ENCODE measurements at places on chromosomes 16 and 17.

DNA sequence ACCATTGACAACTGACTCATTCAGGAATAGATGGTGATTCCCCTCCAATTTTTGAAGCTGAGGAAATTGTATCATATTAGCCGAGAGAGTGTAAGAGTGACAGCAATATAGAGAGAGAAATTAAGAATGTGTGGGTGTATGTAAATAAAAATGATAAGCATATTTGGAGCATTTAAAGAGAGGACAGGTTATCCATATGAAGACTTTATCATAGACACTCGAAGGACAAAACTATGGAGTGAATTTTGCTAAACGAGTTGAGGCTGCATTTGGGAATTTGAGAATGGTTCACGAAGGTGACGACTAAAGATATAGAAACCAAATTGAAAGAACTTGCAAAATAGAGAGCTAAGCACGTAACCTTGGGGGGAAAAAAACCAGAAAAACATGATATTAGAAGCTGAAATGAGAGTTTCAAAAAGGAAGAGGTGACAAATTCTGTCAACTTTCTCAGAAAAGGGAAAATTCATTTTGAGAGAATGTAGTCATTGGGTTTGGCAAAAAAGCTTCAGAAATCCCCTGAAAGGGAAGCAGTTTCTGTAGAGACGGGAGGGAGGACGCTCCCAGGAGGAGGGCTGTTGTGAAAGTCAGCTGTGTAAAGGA is 129.7 kb downstream of the KCNJ2 start:
- DNase-seq = no peak

DNA sequence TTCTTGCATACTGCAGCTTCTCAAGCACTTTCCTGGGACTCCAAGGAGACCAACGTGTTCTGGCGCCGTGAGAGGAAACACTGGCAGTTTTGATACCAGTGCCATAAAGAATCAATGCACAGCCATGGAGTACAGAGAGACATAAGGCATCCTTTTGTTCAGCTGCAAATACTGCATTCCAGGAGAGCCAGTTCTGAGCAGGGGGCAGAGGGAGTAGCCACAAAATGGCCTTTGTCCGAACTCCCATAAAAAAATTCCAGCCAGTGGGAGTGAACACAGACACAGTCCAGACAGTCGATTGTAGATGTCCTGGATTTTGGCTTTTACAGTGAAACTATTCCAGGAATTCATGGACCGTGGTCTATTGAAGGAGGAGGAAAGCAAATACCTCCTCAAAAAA is 36.2 kb upstream of the TEKT3 start:
- DNase-seq = peak; percentile 94

DNA sequence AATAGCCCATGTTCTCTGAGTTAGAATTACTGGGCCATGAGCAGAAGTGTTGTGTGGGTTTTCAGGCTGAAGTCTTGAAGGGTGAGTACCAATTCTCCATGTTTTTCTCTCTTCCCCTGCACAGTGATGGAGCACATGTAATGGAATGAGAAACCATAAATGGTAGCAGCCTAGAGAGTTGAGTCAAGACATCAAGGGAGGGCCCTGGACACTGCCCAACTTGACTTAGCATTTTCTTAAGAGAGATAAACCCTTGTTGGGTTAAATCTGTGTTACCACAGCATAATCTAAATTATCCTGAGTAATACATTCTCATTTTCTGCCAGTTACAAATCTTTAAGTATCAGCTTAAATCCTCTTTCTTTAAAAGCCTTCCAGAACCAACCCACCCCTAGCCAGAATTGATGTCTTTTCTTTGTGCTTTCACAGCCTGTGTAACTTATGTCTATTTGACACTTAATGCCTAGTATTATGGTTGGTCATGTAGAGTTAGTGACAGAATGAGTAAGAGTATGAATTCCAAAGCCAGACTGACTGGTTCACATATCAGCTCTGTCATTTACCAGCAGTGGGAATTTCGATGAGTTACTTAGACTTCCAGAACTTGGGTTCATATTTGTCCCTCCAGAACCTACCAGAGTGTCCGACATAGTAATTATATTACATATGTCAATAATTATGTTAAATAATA is 27.0 kb upstream of the RGS9 start:
- peak; percentile 68 for DNase-seq

DNA sequence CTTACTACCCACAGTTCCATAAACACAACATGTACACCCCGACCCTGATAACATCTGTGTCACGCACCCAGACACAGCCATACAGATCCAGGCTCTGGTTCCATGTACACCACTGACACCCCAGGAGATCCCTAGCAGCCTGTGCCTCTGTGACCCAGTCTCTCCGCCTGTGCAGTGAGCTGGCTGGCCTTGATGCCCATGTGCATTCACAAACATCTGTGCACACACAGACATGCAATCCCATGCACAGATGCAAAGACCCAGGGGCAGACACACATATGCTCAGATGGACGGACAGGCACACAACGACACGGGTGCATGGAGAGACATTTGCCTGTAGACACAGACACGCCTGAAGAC is 4.1 kb downstream of the CCDC102A start:
- DNase-seq = no peak

DNA sequence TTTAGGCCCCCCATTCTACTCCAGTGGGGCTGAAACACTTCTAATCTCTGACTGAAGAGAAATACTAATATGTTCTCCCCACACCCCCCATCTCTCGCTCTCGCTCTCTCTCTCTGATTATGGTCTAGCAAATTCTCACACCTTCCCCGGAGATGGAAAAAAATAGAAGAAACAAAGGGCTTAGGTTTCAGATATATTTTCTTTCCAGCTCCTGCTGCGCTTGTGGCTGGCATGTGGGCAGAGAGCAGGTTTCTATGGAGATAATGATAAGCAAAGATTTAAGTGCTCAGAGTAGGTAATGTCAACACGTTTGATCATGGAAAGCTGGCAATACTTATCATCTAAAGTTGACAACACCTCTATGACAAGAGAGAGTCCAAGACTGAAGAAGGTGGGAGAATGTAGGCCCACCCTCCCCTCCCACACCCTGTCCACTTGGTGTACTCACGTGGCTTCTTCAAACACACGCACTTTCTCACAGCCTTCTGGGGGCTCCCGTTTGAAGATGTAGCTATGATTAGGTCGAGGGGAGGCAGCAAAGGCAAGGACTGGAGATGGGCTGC is 8.0 kb upstream of the SLC35B1 start:
- DNase-seq = no peak

DNA sequence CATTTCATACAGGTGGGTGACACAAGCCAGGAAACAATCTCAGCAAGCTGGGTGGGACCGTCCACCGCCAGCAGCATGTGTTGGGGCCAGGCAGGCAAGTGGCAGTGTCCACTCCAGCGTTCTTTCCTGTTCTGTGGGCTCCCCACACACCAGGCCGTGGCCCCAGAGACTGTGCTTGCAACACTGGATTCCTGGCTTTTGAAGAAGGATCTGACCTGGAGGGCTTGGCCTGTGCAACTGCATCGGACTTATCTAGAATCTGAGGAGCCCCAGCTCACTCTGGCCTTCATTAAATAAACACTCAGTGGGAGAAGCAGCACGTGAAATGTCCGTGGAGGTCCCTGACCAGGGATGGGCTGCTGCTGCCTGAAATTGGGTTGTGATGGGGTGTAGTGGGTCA is 3.2 kb downstream of the KSR1 start:
- DNase-seq = no peak

DNA sequence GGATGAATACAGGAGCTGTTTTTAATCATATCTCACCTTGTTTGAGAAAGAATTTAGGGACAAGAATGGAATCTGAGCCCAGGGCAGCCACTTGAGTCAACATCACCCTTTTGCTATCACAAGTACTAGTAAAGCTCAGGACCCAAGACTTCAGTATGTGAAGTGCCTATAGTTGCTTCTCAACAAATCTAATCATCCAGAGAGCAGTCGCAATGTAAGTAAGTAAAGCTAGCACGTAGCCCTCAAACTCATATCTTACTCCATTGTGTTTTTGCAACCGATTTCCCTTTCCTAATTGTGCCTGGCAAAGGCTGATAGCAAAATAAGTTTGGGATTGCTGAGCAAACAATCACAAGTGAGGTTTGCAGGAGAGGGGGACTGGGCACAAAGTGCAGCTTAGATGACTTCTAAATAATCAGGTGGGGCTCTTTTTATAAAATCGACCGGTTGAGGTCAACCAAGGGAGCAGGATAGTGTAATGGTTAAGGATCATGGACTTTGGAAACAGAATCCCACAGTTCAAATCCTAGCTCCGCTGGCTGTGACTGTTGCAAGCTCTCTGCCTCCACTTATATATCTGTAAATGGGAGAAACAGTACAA is 13.0 kb downstream of the TOB1 start:
- DNase-seq = no peak

GRCh38 chr16:87620201-87620495 is 17.8 kb downstream of the JPH3 start:
- no peak for DNase-seq

DNA sequence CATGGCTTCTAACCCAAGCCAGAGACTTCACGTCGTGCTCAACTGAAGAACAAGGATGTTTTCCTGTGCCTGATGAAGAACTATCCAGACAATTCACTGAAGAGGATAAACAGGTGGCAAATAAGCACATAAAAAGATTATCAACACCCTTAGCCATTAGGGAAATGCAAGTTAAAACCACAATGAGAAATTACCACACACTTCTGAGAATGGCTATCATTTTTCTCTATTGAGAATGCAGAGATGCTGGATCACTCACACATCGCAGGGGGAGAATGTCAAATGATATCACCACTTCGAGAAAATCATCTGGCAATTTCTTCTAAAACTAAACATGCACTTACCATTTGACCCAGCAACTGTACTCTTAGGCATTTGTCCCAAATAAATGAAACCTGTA is 162.8 kb downstream of the IRX3 start:
- DNase-seq = no peak

DNA sequence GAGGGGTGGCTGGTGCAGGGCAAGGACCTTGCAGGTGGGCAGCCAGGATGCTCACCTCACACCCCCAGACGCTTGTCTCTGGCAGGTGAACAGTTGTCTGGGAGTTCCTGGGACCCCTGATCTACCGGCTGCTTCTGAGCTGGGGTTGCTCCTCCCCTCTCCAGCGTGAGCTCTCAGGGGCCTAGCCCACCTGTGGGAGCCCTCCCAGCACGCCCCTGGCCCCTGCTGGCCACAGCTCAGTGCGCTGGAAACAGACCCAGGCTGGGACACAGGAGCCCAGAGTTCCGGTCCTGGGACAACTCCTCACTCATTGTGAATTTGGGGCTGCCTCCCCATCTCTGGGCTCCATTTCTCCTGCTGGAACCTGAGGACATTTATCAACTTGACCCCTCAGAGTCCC is 30.3 kb downstream of the ARHGAP23 start:
- DNase-seq = no peak

DNA sequence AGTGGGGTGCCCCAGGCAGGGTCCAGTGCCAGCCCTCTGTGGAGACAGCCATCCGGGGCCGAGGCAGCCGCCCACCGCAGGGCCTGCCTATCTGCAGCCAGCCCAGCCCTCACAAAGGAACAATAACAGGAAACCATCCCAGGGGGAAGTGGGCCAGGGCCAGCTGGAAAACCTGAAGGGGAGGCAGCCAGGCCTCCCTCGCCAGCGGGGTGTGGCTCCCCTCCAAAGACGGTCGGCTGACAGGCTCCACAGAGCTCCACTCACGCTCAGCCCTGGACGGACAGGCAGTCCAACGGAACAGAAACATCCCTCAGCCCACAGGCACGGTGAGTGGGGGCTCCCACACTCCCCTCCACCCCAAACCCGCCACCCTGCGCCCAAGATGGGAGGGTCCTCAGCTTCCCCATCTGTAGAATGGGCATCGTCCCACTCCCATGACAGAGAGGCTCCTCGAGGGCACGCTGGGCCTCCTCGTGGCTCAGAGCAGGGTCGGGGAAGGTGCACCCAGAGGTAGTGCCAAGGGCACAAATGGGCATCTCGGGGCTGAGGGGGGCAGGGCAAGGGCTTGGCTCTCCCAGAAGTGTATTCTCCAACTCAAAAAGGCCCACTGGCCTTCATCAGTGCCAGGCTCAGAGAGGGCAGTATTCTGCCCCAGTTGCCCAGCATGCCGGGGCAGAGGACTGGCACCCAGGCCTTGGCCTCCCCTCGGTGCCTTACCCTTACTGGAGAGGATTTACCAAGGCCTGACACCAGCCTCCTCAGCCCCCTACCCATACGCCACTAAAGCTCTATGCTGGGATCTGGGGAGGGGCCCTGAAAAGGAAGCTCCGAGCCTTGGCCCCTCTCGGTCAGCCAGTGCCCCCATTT is at the start of gene CDH5:
TSS of gene CDH5 (plus strand) at position 259 of the 867 bp plus-strand sequence. CDS start 12,647 bp downstream, outside the sequence.
- no peak for DNase-seq

DNA sequence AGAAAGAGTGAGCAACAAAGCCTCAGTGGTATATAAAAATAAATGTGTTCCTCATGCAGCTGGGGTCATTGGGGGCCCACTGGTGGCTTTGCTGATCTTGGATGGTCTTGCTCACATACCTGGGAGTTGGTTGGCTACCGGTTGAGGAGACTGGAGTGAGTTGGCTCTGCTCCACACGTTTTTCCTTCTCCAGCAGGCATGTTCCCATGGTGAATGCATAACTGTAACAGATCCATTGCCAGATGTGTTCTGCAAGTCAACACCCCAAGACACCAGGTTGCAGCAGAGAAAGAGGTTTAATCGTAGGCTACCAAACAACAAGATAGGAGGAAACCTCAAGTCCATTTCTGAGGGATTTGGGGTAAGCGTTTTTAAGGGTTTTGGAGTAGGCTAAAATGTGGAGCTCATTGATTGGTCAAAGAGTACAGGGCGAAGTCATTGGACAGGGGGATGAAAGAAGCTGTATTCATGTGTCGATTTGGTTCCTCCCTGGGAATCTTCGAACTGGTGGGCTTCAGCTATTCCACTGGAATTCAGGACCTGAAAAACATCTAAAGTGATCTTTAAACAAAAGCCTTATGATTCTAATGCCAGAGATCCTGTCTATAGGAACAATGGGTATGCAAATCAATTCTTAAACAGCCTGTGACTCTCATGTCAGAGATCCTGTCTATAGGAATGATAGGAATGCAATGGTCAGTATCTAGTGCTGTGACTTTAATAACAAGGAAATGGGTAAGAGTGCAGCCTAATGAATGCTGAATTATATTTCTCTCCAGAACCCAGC is 467.5 kb upstream of the C16orf82 start:
- no peak for DNase-seq

- DNase-seq = no peak
These were observed 6.0 kb downstream of the SCN4A start for GRCh38 chr17:63966646-63967264.

DNA sequence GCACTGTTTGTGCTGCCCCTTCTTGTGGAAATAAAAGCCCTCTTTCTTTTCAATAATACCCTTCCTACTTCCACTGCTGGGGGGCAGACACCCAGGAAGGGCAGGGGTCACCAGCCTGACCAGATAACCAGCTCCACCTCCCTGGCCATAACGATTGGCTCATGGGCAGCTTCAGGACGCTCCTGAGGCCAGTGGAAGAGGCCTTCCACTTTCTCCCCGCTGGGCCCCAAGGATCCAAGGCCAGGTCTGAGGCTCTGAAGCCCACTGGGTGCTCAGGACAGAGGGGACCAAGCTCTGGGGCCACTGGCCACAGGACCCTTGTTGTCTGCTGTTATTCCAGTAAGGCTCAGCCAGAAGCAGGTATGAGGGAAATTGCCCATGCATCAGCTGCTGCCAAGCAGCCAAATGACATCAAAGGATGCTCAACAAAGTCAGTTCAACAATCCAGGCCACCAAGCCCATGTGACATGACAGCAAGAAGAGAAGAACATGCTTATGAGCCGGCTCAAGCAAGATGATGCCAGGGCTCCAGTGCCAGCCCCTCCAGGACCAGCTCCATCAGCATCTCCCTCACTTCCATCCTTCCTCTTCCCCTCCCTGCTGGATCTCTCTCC is 238.8 kb downstream of the ZNF423 start:
- no peak for DNase-seq

- DNase-seq = no peak
These were observed 26.5 kb upstream of the PHF12 start for GRCh38 chr17:28977659-28978355.

All from EH (cell line).